Progenitor cell of endocrine pancreas (in vitro differentiated cells): ENCODE measurements at places on chromosomes 4 and X.
A peak's percentile ranks its signal among the peaks of the same experiment; 100 is the strongest.

GRCh38 chr4:77776182-77777134 lies 42.7 kb downstream of the CNOT6L start:
- no peak for DNase-seq

GRCh38 chr4:77911091-77911490 lies 48.5 kb downstream of the MRPL1 start:
- DNase-seq = no peak

- no peak for DNase-seq
Observed at GRCh38 chrX:41526925-41527324, 79.8 kb downstream of the NYX start.

GRCh38 chr4:146511381-146511780 lies 10.4 kb downstream of the SLC10A7 start:
- no peak for DNase-seq

DNA sequence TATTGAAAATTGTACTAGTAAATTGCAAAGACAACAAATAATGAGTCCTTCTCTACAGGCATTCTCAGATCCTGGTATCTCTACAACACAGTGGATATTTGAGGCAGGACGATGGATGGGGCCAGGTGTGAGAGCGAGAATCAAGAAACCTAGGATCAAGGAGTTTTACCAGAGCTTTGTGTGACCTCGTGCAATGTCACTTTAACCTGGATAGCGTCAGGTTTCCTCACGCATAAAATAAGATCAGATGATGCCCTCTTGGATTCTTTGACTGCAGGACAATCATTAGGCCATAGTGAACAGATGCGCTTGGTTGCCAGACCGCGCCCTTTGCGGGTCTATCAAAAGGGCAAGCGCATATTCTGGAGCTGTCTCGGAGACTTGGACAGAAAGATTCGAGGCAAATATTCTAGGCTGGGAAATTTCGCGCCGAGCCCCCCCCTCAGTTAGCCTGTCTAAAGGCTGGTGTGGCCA lies 66.6 kb downstream of the FBXO8 start:
- no peak for DNase-seq

- DNase-seq = no peak
Observed at GRCh38 chr4:108276690-108277089, 108.0 kb upstream of the LEF1 start.

- no peak for DNase-seq
Observed at GRCh38 chr4:148214529-148215166, 227.6 kb downstream of the NR3C2 start.

DNA sequence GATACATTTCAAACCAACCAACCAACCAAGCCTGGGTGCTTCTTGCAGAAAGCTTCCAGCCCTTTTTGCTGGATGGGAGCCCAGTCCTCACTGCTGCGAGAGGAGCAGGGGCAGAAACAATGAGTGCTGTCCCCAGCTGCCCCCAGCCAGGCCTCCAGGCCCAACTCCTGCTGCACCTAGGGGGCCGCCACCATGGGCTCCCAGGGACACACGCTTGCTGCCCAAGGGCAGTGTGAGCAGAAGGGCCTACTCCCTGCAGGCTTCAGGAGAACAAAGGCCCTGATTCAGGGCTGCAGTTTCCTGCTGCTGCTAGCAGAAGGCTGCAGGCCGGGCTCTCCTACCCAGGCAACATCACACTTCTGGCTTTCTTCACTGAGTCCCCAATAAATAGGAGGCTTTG lies 37.7 kb upstream of the ENPP6 start:
- DNase-seq = no peak

- DNase-seq = no peak
Observed at GRCh38 chrX:150298841-150299551, 64.1 kb upstream of the MAMLD1 start.

GRCh38 chr4:56320293-56320692 lies 67.0 kb downstream of the AASDH start:
- no peak for DNase-seq

DNA sequence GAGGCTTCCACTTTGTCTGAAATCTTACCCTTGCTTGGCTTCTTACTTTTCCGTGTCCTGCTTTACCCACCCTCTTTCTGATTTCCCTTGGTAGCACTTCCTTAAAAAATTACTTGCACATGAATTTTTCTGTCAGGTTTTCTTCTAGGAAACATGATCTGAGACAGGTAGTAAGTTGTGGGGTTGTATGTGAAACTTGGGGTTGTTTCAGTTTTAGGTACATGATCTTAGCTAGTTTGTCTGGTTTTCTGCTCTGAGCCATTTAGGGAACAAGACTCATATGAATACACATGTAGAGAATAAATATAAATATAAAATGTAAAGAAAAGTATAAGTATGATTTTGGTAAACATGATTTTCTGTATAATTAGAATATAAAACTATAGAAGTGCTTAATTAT lies 17.4 kb upstream of the ARMCX2 start:
- no peak for DNase-seq

DNA sequence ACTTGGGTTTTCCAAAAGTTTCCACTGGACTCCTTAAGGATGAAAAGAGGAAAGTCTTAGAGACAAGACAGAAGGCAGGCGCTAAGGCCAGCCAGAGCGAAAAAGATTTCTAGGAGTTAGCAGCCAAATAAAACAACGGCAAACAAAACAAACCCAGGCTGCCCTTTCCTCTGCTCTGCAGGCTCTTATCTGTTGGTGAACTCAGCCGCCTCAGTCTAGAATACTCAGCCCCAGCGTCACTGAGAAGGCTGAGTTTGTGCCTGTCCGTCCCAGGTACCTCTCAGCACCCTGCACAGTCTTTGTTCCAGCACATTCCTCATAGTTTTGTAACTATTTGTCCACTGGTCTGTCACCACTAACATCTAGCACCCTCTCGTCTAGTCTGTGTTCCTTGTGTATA lies 75.6 kb upstream of the FAM9C start:
- no peak for DNase-seq

DNA sequence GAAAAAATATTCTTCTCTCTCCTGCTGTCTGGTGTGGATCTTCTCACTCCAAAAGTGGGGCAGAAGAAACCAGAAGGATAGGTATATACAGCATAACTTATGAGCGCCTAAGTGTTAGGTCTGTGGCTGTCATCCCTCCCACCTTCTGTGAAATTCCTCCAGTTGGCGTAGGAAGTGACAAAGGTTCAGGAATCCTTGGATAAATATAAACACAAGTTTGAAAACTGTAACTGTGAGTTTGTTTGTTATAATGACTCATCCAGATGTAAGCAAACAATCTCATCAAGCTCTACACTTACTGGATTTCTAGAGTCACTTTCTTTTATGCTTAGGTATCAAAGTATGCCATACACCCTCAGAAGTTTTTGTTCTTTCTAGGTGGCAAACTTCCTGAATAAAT lies 405.2 kb downstream of the FAT4 start:
- DNase-seq = no peak

DNA sequence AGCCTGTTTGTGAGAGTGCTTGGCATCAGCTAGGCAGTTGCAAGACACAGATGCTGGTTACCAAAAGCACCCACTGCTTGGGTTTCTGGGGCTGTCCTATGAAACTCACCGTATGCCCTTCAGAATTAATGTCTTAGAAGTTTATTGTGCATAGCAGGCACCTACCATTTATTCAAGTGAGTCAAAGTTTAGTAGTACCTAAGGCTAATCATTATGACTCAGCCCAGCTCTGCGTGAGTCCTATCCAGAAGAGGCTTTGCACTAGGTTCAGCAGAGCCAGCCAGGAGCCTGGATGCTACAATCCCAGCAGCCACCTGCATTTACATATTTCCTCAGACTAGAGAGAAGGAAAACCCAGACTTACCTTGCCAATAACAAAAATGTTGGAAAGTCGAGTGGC lies 4.2 kb downstream of the RPS4X start:
- DNase-seq = no peak

GRCh38 chr4:25310803-25311166 lies 1.8 kb upstream of the ZCCHC4 start:
- no peak for DNase-seq

- DNase-seq = peak; percentile 58
Observed at GRCh38 chr4:74793757-74794381, 454 bp downstream of the BTC start.

GRCh38 chr4:146520896-146521540 lies 722 bp downstream of the SLC10A7 start:
- no peak for DNase-seq

GRCh38 chr4:41865981-41866798 lies 69.0 kb upstream of the TMEM33 start:
- no peak for DNase-seq

DNA sequence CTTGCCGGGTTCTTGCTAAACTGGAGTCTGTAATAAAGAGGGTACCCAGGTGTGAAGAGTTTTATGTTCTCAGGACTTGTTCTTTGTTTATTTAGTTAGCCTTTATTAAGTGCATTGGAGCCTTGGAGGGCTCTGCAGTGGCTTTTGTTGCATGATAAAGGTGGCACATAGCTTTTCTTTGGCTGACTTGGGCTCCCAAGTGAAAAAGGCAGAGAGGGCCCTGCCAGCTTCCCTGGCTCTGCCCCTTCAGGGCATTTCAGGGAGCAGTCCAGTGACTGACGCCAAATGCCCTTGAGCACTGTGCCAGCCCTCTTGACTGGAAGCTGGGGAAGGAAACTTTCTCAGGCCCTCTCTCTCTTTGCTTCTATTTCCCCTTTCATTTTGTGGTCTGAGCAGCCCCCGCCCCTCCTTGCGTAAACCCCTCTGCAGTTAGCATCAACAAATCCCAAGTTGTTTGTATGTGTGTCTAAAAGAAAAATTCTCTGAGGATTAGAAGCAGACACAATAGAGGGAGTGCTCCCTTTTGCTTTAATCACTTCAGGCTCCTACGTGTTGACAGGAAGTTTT lies 152.2 kb downstream of the NHS start:
- no peak for DNase-seq

DNA sequence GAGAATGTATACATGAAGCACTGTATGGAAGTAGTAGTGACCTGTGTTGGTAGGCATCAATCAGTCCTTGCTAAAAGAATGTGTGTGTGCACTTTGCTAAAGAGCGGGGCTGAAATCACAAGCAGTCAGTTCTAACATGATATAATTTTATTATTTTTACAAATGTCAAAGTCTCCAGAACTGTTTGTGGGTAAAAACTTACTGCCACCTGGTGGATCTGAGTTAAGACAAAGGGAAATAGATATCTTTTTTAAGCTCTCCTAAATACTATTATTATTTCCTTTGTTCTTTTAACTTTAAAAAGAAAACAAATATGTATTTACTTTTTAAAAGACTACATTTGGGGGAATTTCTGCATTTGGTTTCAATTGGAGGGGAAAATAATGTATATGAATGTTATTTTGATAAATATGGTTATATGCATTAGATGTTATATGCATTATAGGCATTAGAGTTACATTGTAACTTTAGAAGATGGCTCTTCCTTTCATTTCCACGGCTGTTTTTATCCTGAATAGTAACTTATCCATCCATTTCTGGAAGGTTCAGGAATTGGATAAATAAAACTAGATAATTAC lies 7.8 kb upstream of the CLOCK start:
- no peak for DNase-seq

GRCh38 chr4:91916219-91916618 lies 387.5 kb upstream of the GRID2 start:
- DNase-seq = no peak

- no peak for DNase-seq
Observed at GRCh38 chr4:1711055-1711570, 1.0 kb downstream of the SLBP start.

DNA sequence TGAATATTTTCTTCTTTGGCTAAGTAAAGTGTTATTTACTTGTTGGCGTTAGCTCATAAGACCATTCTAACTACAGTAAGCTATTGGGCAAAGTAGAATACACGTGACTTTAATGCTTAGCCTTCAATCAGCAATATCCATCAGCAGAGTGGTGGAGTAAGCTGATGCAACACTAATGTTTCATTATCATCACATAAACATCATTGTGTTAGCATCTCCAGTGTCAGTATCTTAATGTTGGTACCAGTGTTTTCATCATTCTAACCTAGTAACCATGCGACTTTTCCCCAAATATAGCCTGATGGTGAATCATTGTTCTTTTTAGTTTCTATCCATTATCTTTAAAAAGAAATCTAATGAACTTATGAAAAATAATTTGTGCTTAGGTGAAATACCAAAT lies 48.5 kb downstream of the APOOL start:
- DNase-seq = no peak

DNA sequence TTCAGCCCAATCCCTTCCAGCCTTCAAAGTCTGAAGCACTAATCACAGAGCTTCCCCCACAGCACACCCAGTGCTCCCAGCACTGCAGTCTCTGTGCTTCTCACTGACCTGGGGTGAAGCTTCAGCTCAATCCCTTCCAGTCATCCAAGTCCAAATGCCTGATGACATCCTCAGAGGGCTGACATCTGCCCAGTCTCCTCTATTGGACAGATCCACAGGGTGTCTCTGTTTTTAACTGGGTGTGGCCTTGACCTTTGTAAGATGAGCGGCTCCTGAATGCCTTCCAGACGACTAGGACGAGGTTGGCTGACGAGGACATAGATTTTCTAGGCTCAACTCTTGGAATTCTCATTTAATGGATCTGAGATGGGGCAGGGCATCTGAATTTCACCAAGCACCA lies 7.6 kb upstream of the SLC2A9 start:
- DNase-seq = no peak

GRCh38 chr4:148574066-148574465 lies 131.9 kb upstream of the NR3C2 start:
- no peak for DNase-seq
